AG09309 (cell line): ENCODE measurements at places on chromosomes 2 and 18.
A peak's percentile ranks its signal among the peaks of the same experiment; 100 is the strongest.

DNA sequence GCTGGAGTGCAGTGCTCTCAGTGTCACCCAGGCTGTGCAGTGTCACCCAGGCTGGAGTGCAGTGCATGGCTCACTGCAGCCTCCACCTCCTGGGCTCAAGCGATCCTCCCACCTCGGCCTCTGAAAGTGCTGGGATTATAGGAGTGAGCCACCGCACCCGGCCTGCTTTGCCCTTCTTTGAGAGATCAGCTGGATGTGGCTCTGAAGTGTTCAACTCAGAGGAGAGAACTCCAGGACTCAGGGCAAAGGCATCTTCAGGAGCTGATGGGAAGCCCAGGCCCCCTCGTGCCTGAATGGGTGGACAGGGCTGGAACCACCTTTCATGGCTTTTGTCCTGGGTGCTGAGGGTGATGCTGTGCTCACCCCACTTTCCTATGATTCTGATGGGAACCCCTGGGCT lies 52.0 kb upstream of the HAAO start:
- DNase-seq, result no peak

DNA sequence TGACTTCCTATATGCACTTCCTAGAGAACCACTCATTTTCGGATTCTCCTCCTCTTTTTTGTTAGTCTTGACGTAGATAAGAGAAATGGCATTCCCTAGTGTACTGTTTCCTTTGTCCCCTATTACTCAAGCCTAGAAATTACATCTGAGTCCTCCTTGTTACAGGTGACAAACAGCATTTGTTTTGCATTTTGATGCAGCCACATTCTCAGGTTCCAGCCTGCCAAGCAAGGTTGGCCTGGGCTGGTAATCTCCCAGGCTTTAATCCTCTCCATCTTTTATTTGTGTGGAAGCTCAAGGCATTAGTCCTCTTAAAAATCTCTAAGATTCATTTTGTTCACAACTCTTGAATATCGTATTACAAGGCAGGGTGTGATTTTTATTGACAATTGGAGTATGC lies 318.0 kb upstream of the NRP2 start:
- no peak for DNase-seq

DNA sequence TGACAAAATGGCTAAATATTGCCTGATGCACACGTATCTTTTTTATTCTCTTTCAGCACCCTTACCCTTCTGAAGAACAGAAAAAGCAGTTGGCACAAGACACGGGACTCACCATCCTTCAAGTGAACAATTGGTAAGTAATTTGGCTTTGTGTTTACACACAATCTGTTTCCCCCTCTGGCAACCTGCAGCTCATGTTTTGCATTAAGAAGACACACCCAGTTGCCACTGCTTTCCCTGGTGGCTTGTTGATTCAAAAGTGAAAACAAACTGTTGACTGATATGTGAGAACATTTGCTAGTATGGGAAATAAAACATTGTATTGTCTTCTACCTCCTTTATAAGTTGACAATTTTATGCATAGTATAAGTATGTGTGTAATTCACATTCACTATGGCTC lies 113.0 kb downstream of the MEIS1 start:
- DNase-seq, result no peak

DNA sequence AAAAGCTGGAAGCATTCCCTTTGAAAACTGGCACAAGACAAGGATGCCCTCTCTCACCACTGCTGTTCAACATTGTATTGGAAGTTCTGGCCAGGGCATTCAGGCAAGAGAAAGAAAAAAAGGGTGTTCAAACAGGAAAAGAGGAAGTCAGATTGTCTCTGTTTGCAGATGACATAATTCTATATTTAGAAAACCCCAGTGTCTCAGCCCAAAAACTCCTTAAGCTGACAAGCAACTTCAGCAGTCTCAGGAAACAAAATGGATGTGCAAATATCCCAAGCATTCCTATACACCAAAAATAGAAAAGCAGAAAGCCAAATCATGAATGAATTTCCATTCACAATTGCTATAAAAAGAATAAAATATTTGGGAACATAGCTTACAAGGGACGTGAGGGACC lies 11.1 kb downstream of the SLC8A1 start:
- DNase-seq, result no peak

- DNase-seq, result peak; percentile 63
Observed at GRCh38 chr2:157468931-157469708, 25.2 kb upstream of the CYTIP start.

GRCh38 chr2:85778646-85779379 lies 25.0 kb downstream of the ATOH8 start:
- no peak for DNase-seq

- DNase-seq, result no peak
Observed at GRCh38 chr2:151347906-151348305, 9.5 kb upstream of the TNFAIP6 start.

DNA sequence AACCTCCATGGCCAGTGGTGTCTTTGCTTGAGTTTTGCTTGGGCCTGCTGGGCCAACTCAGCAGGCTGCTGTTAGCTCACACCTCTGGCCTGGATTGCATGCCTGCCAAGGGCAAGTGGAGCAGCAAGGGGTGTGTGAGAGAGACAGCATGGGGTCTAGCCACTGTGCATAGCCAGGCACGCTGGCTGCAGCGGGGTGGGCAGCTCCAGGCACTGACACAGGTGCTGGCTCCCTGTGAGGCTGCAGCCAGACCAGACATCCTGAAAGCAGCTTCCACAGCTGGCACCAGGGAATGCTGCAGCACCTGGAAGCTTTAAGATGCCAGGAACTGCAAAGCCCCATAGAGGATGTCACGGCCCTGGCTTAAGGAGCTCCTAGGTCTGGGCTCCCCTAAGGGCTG lies 376.4 kb upstream of the VWC2L start:
- no peak for DNase-seq

- DNase-seq, result no peak
Observed at GRCh38 chr2:44778221-44778654, 163.3 kb upstream of the SIX3 start.

- no peak for DNase-seq
Observed at GRCh38 chr2:126809340-126809739, 89.3 kb upstream of the TEX51 start.

GRCh38 chr2:53778536-53779162 lies 8.1 kb downstream of the ASB3 start:
- no peak for DNase-seq

GRCh38 chr2:25316101-25316500 lies 25.6 kb downstream of the DNMT3A start:
- DNase-seq, result no peak

DNA sequence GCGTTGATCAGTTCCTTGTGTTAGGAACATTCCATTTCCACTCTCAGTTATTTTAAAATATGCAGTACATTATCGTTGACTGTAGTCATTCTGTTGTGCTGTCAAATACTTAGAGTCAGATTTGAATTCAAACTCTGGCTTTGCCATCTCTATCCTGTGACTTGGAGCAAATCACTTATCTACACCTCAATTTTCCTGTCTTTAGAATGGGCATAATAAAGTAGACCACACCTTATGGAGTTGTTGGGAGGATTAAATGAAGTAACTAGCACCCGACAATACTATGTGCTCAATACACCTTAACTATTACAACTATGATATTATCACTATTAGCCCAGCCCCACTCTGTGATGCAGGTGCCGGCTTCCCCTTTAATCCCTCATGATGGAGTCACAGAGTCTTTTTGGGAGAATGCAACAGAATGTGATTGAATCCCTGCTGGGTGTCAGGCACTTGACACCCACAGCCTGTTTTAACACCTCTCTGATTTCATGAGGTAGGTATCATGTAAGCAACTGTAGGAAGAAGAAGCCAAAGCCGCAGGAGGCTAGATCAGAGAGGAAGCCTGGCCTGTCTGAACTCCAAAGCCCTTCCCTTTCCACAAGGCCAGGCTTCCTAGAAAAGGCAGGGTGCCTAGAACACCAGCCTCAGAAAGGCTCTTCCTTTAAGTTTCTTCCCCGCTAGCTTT lies 308.4 kb downstream of the NAPG start:
- no peak for DNase-seq

DNA sequence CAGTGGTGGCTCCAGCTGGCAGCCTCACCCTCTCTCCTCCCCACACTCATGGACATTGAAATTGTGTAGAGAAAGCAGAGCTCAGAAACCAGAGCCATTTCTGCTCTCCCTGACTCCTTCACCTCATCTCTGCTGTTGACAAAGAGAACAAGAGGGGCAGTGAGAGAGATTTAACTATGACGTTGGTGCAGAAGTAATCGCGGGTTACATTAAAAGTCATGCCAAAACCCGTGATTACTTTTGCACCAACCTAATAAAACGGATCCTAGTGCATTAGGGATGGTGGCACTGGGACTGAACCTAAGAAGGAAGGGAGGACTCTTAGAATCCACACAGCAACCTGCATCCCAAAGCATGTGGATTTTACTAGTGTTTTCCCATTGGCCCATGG lies 113.3 kb upstream of the CDC42EP3 start:
- DNase-seq, result no peak

GRCh38 chr2:11495844-11496681 lies 30.1 kb upstream of the E2F6 start:
- no peak for DNase-seq

DNA sequence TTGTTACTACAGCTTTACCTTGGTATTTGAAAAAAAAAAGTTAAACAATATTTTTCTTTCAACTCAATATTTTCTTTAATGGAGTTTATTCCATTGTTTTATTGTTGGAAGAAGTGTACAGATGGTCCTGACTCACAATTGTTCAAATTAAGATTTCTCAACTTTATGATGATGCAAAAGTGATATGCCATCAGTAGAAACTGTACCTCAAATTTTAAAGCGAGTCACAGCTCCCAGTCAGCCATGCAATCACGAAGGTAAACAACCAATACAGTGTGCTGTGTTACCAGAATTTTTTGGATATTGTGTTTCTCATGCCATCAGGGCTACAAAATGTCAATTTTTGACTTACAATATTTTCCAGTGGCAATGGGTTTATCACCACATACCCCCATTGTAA lies 54.0 kb upstream of the COL5A2 start:
- no peak for DNase-seq

GRCh38 chr18:47619771-47620448 lies 310.5 kb downstream of the SMAD2 start:
- DNase-seq, result no peak

GRCh38 chr2:127678531-127678930 lies 3.2 kb upstream of the LIMS2 start:
- DNase-seq, result no peak

DNA sequence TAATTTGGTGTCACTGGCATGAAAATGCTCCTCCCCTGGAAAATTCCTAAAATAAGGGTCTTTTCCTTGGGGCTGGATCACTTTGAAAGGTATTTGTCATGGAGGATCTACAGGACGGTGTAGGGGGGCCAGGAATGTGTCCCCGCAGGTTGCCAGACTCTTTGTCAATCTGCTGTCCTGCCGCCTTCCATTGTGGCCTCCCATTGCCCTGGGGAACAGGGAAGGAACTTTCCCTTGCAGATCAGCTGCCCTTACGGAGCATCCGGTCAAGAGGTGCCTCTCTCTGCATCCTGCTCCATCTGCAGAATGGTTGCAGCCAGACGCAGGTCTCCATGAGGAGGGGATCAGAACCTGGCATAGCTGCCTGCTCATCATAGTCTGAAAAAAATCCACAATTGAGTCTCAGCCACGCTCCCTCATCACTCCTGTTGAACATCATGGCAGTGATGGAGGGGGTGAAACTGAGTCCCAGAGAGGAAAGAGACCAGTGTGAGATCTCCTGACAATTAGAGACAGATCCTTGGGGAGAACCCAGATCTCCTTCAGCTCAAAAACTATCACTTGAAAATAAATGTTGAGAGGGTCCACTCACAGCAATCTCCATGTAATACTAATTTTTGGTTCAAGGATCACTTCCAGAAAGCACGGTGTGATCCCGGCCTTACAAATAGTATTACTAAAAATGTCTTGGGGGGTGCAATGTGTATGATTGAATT lies 244.8 kb downstream of the MYCN start:
- DNase-seq, result no peak

DNA sequence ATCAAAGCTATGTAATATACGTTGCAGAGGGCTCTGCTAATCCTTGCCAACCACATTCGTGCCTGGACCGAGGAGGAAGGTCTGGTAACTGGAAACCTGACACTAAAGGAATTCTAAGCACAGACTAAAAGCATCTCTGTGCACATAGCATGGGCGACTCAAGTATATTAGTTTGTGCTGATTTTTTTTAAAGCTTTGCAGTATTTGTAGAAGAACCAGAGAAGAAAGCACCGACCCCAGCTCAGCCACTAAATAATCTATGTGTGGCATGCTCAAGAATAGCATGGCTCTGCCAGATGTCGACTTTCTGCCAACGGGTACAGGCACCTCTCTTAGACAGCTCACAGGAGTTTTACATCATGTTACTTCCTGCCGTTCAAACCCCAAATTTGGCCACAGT lies 73.2 kb upstream of the NRP2 start:
- no peak for DNase-seq

- DNase-seq, result peak; percentile 50
Observed at GRCh38 chr2:110157153-110157793, 41.7 kb upstream of the MALL start.

- no peak for DNase-seq
Observed at GRCh38 chr2:98543842-98544241, 64.5 kb downstream of the COA5 start.

GRCh38 chr18:3048121-3048520 lies 35.2 kb upstream of the LPIN2 start:
- no peak for DNase-seq

GRCh38 chr18:50696436-50696835 lies 123.4 kb downstream of the MRO start:
- no peak for DNase-seq

- no peak for DNase-seq
Observed at GRCh38 chr2:48228345-48228684, 301.6 kb upstream of the STON1 start.

- no peak for DNase-seq
Observed at GRCh38 chr2:40118622-40119021, 333.3 kb downstream of the SLC8A1 start.

DNA sequence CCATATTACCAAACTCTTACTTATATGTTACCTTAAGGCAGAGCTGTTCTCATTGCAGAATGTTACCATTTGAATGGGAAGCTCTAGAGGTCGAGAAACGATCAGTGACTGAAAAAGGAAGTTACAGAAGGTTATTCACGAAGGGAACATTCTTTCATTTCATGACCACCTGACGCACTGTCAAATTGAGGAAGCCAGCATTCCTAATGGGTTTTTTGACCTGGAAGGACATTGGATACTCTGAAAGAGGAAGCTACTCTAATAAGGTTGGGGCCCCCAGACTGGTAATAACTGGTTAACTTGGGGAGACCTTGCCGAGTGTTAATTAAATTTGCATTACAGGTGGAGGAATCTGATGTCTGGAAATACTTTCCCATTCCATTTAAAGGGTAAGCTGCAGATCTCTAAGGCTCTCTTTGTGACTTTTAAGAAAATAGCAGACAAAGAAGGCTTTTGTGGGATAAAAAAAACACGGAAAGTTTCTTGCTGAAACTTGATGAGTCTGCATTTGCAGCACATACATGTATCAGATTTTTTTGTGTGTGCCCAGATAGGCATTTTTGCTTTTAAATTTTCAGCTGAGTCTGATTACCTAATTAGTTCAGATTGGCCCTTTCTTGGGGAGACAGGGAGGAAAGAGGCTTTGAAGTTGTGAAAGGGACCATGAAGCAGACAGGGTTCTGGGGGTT lies 137.1 kb downstream of the LTBP1 start:
- no peak for DNase-seq
